Stimulated activated CD8-positive, alpha-beta memory T cell treated with anti-CD3 and anti-CD28 coated beads, Interleukin-15, amount 100 ng/mL, for 1 hour (primary cell): ENCODE measurements at places on chromosomes 3 and 15.

DNA sequence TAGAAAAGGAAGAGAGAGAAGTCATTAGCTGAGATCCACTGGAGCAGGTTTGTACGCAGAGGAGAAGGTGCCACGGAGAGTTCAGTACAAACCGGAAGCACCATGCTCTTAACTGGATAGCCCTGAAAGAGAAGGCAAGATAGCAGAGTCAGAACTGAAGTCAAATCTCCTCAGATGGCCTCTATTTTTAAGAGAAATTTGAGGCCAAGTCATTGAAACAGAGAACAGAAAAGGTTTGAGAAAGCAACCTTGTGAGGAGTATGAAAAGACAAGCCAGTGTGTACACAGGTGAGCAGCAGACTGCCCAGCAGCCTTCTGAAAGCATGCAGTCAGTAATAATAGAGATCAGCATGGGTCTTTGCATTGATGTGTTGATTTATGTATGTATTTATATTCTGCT is 66.1 kb upstream of the SPRED1 start:
- DNase-seq: no peak

DNA sequence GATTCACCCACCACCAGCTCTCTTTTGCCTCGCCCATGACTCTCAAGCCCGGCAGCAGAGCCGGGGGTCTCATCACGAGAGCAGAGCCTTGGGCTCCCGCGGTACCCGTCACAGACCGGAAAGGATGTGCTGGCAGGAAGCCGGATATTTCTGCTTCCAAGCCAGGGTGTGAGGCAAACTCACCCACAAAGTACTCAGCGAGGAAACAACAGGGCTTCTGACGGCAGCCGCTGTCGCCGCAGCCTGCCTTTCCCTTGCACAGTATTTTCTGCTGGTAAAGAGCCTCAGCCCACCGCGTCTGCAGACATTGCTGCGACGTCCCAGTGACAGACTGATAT is 119.9 kb downstream of the NSMCE3 start:
- no peak for DNase-seq

DNA sequence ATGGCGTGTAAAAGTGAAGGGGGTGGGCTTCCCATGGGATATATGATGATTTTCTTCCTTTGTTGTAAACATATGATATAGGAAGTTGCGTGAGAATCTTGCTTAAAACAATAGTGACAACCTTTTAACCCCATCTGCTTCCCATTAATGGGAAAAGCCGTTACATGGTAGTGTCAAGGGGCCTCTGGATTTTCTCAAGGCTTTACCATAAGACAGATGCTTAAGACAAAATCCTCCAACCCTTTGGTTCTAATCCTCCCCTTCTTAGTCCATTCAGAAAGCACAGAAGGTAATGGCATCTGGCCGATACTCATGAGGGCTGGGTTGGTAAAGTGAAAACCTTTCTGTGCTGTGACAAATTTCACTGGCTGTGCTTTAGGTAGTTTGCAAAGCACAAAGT is 25.0 kb downstream of the DPH3 start:
- no peak for DNase-seq

- no peak for DNase-seq
Observed at GRCh38 chr3:31440878-31441277, 91.8 kb upstream of the STT3B start.

DNA sequence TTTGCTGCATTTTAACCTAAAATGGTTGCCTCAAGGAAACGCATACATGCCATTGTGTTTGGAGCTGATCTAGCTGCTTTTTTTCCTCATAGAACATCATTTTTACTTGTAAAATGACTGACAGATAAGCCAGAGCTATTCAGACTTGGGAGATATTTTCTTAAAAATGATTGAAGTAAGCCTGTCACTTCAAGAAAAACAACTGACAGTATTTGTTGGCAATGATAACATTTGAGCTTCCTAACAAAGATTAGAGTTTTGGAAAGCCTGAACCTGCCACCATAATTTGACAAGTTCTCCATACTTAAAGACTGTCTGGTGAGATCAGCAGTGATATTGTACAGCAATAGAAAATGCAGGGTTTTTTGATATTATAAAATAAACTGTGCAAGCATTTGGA is 27.6 kb upstream of the MRPL3 start:
- no peak for DNase-seq

DNA sequence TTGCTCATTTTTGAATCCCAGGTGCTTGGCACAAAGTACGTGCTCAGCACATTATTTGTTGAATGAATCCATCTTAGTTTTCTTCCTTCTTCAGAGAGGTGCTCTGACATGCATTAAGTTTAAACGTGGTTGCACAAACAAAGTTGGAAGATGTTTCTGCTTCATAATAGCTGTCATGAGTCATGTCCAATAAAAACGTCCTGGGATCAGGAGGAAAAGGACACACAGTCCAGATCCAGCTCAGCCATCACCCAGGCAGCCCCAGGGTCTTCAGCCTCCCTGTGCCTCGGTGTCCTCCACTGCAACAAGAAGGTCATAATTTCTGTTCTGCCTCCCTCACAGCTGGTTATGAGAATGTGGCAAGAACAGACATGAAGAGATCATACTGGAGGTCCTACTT is 55.4 kb downstream of the CCNL1 start:
- DNase-seq: no peak

DNA sequence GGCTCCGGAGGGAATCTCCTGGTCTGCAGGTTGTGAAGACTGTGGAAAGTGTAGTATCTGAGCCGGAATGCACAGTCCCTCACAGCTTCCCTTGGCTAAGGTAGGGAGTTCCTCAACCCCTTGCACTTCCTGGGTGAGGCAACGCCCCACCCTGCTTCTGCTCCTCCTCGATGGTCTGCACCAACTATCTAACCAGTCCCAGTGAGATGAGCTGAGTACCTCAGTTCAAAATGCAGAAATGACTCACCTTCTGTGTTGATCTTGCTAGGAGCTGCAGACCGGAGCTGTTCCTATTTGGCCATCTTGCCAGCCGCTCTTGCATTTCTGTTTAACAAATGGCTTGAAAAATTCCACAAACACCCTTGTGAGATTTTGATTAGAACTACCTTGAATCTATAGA is 156.1 kb downstream of the STXBP5L start:
- no peak for DNase-seq

GRCh38 chr3:195582947-195583346 is 793 bp downstream of the APOD start:
- no peak for DNase-seq

GRCh38 chr3:179526989-179527391 is 35.7 kb upstream of the ACTL6A start:
- no peak for DNase-seq

DNA sequence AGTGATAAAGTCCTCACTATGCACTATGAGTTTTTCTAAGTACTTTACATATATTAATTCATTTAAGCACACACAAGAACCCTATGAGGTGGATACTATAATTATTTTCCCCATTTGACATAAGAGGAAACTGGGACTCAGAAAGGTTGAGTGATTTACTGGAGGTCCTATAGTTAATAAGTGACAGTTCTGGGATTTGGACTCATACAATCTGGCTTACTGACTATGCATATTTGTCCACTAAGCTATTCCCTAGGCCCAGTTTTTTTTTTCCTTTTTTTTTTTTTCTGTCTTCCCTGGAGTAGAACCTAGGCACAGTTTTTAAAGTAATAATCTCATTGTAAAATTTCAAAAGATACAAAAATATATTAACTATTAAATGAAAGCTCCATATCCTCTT is 6.3 kb upstream of the RTP2 start:
- no peak for DNase-seq

GRCh38 chr3:188578576-188579363 is 424.8 kb downstream of the LPP start:
- DNase-seq: no peak

DNA sequence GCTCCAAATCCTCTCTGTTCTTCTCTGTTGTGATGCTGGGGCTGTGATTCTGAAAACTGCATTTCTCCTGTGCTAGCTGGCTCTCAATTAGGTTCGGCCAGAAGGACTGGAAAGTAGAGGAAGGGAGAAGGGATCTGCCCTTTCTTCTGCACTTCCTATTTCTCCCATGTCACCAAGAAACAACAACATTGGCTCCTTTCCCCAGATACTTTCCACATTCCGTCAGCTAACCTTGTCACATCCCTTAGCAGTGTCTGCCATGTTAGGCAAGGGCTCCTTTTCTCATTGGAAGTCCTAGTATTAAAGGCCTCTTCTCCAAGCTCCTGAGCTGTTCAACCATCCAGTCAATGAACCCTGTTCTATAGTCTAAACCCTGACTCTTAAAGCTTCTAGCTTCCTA is 171.1 kb downstream of the ZNF621 start:
- no peak for DNase-seq

DNA sequence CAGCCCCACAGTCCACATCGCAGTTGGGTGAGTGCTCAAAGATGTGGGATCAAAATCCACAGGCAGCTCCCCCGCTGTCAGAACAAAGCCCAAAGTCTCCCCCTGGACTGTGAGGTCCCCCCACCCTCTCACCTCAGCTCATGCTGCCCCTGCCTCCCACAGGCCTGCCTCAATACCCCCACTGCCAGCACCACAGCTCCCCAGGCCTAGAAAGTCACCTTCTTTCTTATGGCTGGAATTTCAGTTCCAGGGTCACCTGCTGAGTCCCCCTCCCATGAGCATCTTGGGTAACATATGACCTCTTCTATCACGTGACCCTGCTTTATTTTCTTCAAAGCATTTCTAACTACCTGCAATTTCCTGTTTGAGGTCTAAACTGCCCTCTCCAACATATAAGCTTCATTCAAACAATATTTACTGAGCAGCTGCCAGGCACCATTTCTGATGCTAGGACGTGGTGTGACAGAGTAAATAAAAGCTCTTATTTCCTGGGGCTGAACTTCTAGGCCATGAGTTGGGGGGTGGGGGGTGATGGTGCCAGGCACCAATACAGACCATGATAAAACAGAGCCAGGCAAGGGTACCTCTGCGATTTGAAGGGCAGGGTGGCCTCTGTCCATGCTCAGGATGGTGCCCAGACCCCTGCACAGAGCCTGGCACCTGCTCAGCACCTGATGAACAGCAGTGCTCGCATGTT is 2.4 kb upstream of the TMEM89 start:
- DNase-seq: no peak

- no peak for DNase-seq
Observed at GRCh38 chr15:19987389-19988048, 554.1 kb downstream of the GOLGA6L6 start.

GRCh38 chr3:195701042-195701915 is 19.5 kb upstream of the MUC20 start:
- DNase-seq: no peak

- DNase-seq: no peak
Observed at GRCh38 chr3:72421126-72421525, 427.1 kb downstream of the SHQ1 start.

DNA sequence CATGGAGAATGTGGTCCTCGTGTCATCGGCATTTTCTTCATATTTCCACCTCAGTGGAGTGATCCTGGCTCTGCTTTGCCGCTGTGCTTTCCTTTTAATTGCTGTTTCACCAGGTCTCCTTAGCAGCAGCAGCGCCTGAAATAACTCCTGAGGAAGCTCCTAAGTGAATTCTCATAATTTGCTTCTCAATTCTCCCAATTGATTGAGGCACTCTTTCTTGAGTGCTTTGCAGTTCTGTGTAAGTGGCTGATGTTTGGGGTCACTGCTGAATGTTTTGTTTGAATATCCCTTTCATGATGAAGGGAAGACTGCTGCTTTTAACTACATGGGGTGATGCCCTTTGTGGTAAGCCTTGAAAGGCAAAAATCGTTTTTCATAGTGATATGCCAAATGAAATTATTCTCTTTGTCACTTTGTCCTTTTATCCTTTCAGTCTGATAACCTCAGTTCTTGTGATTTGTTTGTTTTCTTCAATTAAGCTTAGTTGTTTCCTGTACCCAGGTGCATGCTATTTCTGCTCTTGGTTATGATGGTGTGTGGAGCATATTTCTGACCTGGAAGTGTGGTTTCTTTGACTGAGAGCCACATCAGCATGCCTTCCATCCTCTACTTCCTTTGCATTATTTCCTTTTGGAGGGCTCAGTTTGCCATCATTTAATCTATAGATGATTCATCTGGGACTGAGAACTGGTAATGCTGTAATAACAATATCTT is 36.7 kb downstream of the HMG20A start:
- no peak for DNase-seq

DNA sequence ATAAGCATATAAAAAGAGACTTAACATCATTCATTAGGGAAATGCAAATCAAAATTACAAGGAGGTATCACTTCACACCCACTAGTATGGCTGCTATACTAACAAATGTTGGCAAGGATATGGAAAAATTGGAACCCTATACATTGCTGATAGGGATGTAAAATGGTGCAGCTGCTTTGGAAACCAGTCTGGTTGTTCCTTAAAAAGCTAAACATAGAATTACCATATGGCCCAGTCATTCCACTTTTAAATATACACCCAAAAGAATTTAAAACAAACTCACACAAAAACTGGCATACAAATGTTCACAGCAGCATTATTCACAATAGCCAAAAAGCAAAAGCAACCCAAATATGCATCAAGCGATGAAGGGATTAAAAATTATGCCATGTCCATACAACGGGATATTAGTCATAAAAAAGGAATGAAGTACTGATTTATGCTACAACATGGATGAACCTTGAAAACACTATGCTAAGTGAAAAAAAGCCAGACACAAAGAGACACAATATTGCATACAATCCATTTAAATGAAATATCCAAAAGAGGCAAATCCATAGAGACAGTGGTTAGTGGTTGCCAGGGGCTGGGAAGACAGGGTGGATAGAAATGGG is 118.3 kb downstream of the OSBPL10 start:
- DNase-seq: no peak

DNA sequence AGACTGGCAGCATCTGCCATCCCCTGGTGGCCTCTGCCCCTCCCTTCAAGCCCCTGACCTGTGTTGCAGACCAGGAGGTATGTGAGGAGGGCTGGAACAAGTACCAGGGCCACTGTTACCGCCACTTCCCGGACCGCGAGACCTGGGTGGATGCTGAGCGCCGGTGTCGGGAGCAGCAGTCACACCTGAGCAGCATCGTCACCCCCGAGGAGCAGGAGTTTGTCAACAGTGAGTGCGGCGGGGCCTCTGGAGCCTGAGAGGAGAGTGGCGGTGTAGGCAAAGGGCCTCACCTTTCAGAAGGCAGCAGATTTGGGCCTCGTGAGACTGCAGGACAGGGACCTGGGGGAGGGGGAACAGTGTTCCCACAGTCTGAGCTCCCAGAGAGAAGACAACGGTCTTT is 24.0 kb downstream of the HAPLN3 start:
- no peak for DNase-seq

- no peak for DNase-seq
Observed at GRCh38 chr3:191385101-191385500, 54.8 kb upstream of the UTS2B start.

GRCh38 chr15:26697913-26698312 is 75.0 kb downstream of the GABRB3 start:
- DNase-seq: no peak

DNA sequence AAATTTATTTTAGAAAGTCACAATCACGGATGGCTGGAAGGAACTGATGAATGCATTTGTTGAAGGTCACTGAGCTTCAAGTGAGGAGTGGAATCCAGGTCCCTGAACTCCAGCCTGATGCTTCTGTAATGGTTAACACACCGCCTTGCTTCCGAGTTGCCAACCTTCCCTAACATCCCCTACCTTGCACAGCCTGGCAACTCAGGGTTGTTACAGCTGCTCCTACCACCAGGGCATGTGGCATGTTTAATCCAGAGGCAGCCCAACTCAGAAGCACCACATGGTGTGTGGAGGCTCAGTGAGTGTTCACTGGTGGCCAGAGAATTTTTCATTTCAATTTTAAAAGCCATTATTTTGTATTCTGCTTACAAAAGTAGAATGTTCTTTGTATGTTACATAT is 4.9 kb downstream of the TM2D3 start:
- DNase-seq: no peak
